ENCODE measurements at places on chromosomes 11 and 22.

- DNase-seq: no peak
Measured at GRCh38 chr11:42271306-42271705, 811.9 kb upstream of the LRRC4C start.

DNA sequence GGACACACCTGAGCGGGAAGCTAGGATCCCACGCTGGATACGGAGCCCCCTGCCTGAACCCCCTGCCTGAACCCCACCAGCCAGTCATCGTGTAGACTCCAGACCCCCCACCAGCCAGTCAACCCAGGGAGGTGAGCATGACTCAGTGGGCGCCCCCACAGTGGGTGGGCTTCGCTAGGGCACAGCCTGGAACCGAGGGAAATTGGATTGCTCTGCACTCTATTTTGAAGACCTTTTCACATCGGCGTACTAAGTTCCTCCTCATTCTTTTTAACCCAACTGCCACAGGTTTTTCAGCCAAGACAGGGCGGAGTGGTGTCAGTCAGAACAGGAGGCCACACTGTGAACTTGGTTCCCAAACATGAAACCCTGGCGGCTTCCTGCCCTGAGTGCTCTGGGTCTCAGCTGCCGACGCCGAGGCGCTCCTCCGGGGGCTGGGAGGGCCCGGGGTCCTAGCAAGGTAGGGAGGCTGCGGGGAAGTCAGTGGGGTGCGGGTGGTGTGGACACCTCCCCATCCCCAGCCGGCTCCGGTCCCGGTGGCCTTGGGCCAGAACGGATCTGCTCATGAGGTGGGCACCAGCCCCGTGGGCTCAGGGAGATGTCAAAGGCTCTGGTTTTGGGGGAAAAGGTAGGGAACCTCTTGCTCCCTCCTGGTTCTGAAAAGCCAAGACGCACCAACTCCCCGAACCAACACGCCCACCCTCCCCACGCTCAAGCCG, 57.0 kb downstream of the BRD1 start:
- DNase-seq: no peak

GRCh38 chr11:129056916-129057315, 114.2 kb upstream of the TP53AIP1 start:
- no peak for DNase-seq

GRCh38 chr11:75403983-75404658, 4.8 kb downstream of the RPS3 start:
- DNase-seq: no peak

DNA sequence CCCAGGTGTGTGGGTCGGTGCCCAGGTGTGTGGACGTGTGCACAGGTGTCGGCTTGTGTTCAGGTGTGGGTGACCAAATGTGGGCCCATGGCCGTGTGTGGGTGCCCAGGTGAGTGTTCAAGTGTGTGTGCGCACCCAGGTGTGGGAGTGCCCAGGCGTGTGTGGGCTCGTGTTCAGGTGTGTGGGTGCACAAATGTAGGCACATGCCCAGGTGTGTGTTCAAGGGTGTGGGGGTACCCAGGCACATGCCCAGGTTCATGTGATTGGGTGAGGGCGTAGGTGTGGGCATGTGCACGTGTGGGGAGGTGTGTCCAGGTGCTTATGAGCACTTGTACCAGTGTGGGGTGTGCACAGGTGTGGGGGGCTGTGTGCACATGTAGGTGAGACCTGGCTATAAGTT, 42.8 kb downstream of the MOB2 start:
- no peak for DNase-seq

DNA sequence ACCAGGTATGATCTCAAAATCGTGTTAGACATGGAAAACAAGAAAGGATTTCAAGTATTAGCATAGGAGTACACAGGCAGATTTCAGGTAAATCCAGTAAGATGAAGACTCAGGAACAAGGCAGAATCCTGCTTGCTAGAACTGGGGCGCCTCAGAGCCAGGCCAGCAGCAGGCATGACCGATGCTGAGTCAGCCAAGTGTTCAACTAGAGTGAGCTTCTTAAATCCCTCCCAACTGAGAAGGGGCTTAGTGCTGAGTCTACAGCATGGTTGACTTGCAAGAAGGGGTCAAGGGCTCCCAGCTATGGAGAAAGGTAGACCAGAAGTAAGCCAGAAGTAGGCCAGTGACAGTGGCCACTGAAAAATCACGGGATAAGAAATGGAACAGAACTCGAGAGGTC, 12.4 kb downstream of the GRAP2 start:
- no peak for DNase-seq

DNA sequence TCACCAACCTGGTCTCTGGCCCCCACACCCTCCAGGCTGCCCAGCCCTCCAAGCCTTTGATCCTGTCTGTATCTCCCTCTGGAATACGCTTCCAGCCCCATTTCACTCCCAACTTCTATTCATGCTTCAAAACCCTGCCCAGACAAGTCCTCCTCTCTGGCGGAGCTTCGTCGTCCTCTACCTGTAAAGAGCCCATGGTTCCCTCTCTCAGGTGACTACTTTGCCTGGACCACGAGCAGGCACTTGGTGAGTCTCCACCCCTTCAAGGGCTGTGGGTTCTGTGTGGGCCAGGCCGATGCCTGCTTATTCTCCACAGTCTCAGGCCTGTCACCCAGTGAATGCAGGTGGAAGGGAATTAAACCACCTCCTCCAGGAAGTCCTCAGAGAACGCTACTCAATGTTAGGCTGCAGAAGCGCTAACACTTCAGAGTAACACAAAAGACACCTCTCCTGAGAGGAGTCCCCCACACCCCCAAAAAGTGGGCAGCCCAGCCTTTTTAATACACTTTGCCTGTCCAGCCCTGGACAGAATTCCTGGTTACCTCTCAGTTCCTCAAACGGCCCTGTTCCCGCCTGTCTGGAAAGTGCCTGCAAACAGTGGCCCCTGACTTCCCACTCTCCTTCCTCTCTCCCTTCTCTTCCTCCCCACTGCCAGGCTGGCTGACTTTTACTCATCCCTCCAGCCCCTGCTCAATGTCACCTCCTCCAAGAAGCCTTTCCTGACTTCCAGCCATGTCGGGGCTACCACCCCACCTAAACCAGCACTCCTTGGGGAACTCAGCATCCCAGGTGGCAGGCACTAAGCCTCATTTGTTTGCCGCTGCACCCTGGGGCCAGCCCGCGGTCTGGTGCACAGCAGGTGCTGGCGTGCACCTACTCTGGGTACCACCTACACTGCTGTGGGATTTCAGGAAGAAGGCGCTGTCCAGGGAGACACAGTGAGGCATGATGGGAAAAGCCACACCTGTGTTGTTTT, 9.0 kb downstream of the RAC2 start:
- DNase-seq: no peak

DNA sequence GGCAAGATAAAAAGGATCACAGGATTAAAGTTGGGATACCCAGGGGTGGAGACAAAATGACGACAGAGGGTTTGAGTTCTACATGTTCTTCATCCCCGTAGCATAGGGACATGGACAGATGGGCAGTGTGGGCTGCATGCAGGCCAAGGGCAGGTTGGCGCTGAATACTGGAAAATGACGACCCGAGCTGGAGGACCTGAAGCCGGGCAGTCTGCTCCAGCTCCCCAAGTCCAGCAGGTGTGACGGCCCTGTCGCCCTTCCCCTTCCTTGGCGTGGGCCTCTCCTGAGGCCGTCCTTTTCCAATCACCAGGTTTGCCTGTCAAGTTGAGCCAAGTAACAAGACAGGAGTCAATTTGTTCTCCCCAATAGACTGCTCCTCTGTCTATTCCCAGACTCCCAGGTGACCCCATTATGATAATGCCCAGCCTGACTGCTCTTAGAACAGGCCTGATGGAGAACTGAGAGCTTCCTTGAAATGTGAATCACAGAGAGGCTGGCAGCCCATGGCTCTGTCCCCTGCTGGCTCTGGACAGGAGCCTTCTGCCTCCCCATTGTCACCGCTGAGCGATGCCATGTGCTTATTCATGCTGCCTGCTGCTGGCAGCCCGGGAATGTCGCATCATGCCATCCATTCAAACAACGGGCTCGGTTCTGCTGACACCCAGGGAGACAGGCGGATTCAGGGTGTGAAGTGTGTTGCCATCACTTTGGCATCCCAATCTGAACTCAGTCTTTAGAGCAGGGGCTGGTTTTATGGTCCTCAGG, 392.1 kb downstream of the NTM start:
- DNase-seq: no peak

DNA sequence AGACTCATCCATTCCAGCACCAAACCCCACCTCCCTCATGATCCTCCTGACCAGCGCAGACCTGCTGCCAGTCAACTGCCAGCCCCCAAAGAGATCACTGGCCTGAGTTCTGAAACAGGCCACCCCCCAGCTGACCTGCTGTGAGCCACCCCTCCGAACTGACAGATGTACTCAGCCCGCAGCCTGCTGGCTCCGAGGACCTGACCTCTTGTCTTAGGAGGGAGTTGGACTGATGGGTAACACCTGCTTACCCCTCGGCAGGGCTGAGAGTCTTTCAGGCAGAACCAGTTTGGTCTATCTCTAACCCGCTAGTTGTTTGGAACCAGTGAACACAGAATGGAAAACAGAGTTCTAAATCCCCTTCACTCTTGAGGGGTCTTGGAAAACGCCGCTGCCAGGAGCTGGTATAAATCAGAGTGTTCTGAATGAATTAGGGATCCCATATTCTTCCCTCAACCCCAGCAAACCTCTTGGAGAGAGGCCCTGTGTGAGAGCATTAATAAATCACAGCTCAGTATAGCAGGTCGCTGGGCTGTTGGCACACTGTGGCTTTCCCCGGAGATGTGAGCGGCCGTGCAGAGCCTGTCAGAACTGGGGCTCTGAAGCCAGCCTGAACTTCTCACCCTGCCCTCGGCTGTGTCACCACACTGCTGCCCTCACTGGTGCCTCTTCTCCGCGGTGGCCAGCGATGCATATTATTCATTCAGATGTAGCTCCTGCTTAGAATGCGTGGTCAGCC, 165.1 kb upstream of the NCAM1 start:
- no peak for DNase-seq

- no peak for DNase-seq
Measured at GRCh38 chr22:31911565-31912406, 32.5 kb upstream of the YWHAH start.

DNA sequence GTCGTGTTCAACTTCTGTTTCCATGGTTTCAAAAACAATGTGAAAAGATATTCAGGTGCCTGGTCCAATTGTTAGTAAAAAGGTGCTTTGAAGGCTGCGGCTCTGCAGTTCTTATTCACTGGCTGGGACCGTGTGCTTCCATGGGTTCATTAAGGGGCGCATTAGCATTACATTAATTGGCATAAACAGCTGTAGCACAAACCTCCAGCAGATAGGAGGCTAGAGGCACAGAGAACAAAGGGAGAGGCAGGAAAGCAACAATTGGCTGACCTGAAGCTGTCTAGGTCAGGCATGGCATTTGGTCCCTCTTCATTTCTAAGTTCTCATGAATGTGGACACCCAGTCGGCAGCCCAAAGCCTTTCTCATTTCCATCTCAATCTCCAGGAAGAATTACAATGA, 16.6 kb downstream of the PAK1 start:
- no peak for DNase-seq

DNA sequence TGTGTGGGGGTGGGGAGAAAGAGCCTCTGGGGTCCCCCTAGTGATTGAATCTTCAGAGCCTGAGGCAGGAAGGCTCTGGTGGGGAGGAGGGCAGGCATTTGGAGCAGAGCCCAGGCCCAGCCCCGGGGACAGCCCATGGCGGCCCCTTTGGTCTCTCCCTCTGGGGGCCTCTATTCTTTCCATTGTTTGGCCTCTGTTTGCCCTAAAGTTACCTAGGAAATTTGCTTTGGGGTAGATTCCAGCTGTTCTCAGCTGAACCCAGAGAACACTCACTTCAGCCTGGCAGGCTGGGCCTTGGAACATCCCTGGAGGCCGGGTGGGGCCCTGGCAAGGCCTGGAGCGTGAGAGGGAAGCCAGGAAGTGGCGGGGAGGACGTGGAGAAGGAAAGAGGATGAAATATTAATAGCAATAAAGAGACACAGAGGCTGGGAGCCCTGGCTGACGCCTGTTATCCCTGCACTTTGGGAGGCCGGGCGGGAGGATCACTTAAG, 22.9 kb upstream of the A4GALT start:
- no peak for DNase-seq

GRCh38 chr11:116787436-116787785, 412 bp downstream of the ZPR1 start:
- no peak for DNase-seq

DNA sequence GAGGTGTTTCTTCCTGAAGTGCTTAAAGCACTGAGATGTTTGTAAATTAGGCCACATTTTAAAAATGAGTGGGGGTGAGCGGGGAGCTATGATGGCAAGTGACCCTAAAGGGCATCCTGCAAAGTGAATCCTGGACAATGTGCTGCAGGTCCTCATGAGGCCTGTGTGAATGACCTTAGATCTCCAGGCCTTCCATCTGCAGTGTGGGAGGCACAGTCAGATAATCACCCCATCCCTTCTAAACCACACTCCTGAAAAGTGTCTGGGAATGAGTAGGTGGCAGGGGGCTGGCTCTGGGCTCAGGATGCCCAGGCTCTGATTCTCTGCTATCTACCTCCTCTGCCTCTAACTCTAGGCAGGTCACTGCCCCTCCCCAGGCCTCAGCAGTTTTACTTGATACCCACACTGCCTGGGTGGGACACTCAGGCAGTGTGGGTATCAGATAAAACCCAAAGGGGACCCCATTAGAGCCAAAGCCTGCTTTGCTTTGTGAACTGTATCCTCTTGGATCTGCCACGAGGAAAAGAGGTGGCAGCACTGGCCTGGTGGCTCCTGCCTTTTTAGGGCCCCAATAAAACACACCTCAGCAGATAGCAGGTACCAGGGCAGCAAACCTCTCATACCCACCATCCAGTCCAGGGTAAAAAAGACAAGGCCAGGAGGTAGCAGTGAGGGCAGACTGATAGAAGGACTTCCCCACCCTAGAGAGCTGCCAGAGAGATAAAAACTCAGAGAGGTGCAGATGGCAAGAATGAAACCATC, 10.5 kb downstream of the STARD10 start:
- no peak for DNase-seq

GRCh38 chr11:76845069-76845468, 15.6 kb upstream of the ACER3 start:
- no peak for DNase-seq

- no peak for DNase-seq
Measured at GRCh38 chr11:69541501-69542313, 60.2 kb downstream of the LINC01488 start.

GRCh38 chr11:61350336-61350735, 11.3 kb downstream of the CYB561A3 start:
- DNase-seq: no peak

DNA sequence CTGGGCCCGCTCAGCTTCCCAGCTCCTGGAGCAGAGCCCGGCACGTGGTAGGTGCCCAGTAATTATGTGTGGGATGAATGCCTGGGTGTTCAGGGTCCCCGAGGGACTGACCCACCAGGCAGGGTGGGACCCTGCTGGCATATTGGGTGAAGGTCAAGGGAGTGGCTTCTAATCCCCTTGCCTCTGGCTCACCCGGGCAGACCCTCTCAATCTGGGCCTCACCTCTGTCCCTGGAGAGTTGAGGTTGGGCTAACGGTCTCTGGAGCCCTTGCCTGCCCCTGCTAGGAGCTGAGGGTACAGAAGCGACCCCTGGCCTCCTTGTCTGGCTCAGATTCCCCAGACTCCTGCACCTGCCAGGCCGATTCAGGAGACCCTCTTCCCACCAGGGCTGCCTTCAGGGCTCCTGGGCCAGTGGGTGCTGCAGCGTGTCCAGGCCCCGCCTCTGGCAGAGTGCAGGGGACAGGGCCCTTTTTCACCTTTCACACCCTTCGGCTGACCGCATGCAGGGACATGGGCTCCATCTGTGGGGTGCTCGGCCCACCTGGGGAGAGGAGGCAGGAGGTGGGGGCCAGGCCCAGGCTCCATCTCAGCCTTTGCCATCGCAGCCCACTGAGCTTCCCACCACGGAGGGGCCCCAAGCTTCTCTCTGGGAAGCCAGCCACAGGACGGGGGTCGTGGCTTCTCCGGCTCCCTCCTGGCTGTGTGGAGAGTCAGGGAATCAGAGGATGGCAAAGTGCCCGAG, 3.8 kb upstream of the CTSD start:
- DNase-seq: no peak

GRCh38 chr11:61896665-61897386, 5.5 kb upstream of the FADS3 start:
- no peak for DNase-seq

Data from HS-5 (cell line).